Activated CD4-positive, alpha-beta T cell treated with anti-CD3 and anti-CD28 coated beads, Interleukin-2, amount 50 U/mL, for 24 hours (primary cell): ENCODE measurements at places on chromosomes 4 and X.
A peak's percentile ranks its signal among the peaks of the same experiment; 100 is the strongest.

GRCh38 chr4:177214935-177215334 lies 94.7 kb upstream of the NEIL3 start:
- no peak for DNase-seq

GRCh38 chr4:43243433-43244116 lies 351.1 kb downstream of the GRXCR1 start:
- DNase-seq: no peak

DNA sequence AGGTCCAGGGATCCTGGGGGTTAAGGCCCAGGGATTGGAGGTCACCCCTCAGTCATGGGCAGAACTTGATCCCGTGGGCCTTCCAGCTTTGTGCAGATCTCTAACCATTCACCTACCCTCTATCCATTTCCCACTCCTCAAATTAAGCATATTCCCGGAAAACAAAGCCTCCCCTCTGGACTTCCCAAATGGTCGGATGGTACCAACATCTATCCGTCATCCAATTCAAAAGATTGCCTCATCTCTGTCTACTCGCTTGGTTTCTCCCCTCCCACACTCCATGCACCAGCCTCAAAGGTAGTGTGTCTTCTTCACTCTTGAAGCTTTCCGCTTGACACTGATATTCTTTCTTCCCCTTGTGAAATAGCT lies 473 bp upstream of the BCLAF3 start:
- no peak for DNase-seq

DNA sequence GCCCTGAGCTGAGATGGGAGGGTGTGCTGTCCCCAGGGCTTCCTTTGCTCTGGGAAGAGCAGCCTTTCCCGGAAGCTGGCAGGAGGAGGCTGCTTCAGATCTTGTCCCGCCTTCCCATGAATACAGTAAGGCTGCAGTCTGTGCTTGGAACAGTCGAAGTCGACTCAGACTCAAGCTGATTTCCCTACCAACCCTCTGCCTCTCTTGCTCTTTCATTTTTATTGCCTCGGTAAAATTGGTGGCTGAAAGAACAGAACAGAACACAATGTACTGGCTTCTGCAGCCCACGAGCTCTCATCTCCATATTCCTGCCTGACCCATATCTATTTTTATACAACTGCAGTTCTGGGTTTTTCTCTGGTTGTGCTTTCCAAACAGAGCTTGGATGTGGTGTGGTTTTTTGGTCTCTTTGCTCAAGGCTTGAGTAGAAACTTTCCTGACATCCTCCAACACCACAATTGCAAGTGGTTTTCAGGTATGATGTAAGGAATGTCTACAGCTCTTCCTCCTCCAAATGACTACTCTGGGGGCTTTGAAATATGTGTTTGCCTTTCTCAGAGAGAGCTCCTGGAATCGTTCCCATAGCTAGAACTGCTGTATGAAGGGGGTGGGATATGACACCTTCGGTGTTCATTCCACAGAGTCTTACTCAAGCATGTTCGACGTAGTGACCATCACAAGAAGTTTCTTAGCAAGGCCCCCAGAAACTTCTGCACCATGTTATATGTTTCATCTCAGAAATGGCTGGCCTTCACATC lies 61.3 kb downstream of the ENPP6 start:
- DNase-seq: no peak

DNA sequence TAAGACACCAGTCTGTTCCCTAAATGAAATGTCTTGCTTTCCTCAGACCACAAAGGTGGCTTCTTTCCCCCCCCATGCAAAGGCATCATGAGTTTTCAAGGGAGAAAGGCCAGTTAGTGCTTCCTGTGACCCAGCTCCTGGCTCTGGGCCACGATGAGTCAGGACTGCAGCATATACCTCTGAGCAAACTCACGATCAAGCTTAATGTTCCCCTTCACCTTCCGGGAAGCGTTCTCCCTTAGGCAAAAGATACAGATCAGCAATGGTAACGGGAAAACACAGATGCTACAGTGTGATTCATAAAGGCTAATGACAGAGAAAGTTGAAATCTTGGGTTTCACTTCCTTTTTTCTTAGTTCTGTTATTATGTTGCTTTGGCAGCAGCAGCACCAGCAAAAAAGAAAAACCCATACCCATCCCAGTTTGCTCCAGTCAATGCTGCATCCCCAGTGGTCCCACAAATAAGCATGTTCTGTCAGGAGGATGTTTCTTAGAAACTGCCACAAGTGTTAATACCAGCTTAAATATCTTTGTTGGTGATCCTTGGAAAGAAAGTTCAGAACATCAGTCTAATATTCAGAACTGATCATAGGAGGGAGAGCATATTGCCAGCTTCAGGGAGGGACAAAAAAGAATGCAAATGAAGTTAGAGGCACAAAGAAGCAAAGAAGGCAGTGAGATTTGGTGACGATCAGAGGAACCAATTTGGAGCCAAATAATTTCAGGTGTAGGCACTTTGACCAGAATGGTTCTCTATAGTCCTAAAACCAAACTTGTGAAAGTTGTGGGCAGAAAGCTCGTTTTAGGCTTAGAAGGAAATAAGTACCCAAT lies 41.2 kb downstream of the LONRF3 start:
- DNase-seq: peak; percentile 19

- no peak for DNase-seq
Measured at GRCh38 chr4:61770456-61770855, 570.3 kb downstream of the ADGRL3 start.

GRCh38 chrX:48021026-48021900 lies 14.5 kb downstream of the SPACA5 start:
- DNase-seq: peak; percentile 68

DNA sequence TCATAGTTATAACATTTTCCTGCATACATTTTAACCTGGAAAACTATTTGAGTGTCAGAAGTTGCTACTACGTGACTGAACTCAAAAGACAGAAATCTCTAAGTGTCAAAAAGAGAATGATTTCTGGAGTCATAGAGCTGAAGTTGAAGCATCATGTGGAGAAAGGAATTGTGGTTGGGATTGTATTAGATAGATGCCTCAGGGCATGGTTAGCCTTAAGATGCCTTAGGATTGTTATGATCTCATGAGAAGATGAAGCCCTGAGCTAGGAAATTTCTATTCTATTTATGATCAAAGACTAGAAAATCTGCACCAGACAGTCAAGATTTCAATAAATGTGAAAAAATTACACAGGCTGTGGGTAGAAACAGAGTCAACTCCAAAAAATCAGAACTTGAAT lies 20.2 kb downstream of the EPGN start:
- DNase-seq: no peak

DNA sequence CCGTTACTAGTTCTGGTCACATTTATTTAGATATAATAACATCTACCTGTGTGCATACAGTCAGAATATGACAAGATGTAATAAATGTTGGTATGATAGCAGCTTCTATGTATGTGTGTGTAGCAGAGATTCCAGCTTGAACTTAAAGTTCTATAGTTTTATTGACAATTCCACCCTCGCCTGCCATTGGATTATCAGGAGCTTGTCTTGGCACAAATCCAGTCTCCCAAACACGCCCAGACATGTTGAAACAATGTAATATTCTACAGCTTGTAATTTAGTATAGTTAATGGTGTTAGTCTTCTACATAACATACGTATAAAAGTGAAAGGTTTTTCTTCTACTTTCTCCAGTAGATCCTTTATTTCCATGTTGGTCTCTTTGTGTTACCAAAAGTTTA lies 44.4 kb downstream of the BBS12 start:
- no peak for DNase-seq

- no peak for DNase-seq
Measured at GRCh38 chr4:138182838-138183426, 59.2 kb downstream of the SLC7A11 start.

- DNase-seq: no peak
Measured at GRCh38 chr4:38774181-38774955, 8.4 kb downstream of the TLR10 start.
